Activated CD8-positive, alpha-beta memory T cell treated with anti-CD3 and anti-CD28 coated beads for 48 hours (primary cell): ENCODE measurements at places on chromosomes 2 and 18.

DNA sequence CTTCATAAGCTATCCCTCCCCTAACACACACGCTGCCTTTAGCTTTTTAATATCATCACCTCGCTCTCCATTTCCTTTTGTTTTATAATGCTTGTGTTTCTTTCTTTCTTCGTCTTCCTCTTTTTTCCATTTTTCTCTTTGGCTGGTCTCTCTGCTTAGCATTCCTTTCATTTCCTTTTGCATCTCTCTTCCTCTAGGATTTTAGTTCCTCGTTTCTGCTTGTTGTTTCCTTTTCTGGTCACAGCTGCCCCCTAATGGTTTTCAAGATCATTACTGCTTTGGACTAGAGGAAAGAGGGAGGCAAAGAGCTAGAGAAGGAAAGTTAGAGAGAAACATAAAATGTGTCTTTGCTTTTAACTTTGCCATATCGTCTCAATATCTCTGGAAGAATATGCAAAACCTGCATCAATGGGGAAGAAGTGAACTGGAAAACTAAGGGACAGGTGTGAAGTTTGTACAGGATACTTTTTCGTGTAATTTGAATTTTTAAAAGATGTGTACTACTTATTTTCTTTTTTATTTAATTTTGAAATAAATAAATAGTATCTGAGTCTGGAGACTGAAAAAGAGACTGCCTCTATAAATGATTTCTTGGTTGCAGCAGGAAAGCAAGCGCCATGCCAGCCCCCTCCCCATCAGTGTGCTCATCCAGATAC is 6.3 kb upstream of the NRP2 start:
- DNase-seq = no peak

DNA sequence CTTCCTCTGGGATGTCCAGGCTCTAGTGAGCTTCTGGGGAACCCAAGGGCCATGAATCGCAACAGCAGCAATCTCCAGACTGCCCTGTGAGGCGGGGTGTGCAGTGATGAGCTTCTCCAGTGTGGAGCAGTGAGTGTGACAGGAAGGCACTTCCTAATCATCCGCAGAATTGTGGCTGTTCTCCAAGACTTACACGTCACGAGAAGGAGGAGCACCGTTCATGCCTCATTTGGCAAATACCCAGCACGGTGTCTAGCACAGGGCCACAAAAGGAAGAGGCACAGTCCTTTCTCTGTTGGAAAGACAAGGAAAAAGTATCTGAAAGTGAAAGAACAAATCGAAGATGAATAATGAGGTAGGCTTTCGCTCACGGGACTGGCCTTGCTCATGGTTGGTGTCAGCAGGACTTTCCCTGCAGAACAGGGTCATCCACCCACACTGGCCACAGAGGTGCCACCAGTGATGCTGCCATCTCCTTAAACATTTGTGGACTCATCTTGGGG is 125.1 kb upstream of the HAAO start:
- no peak for DNase-seq

GRCh38 chr2:176652300-176653182 is 383.3 kb downstream of the MTX2 start:
- DNase-seq = no peak

GRCh38 chr2:182463760-182464159 is 36.9 kb upstream of the PDE1A start:
- DNase-seq = no peak

- DNase-seq = no peak
Measured at GRCh38 chr2:96552315-96553175, 16.0 kb downstream of the ARID5A start.

GRCh38 chr2:208541989-208542464 is 135.4 kb downstream of the PTH2R start:
- no peak for DNase-seq

- DNase-seq = no peak
Measured at GRCh38 chr2:237909075-237909695, 49.8 kb downstream of the RAMP1 start.

GRCh38 chr18:6414118-6414722 is 491 bp downstream of the L3MBTL4 start:
- DNase-seq = peak; percentile 4

GRCh38 chr2:118714118-118714517 is 133.3 kb downstream of the EN1 start:
- DNase-seq = no peak

GRCh38 chr2:20415511-20415918 is 31.4 kb upstream of the RHOB start:
- DNase-seq = no peak

DNA sequence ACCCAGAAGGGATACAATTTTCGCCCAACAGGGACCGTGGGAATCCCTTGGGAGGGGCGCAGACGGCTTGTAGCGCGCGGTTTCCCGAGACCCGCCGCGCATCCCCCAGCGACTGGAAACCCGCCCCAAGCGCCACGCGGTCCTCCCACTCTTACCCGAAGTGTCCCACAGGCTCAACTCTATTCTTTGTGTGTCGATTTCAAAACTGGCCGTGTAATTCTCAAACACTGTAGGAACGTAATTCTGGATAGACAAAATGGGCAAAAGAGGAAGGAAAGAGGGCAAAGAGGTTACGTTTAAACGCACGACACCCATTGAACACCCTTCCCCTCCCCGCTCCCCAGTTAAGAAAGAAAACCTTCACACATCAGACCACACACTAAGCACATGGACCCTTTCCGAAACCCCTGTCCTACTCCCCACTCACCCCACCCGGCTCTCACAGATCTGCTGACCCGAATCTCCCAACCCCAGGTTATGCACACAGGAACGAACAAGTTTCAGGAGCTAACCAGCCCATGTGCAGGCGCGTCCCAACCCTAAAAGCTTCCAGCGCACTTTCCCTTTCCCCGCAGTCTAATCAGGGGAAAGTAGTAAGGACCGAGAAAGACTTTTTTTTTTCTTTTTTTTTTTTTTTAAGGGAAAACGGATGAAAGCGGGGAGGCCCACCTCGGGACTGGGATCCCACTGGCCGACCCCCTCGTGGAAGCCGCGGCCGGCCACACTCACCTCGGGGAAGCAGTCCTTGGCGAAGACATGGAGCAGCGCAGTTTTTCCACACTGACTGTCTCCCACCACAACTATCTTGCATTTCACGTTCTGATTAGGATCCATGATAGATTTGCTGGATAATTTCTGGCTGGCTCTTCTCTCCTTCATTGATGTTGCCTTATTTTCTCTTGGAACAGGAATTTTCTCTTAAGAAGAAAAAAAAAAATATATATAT is 655 bp downstream of the RND3 start:
- no peak for DNase-seq

DNA sequence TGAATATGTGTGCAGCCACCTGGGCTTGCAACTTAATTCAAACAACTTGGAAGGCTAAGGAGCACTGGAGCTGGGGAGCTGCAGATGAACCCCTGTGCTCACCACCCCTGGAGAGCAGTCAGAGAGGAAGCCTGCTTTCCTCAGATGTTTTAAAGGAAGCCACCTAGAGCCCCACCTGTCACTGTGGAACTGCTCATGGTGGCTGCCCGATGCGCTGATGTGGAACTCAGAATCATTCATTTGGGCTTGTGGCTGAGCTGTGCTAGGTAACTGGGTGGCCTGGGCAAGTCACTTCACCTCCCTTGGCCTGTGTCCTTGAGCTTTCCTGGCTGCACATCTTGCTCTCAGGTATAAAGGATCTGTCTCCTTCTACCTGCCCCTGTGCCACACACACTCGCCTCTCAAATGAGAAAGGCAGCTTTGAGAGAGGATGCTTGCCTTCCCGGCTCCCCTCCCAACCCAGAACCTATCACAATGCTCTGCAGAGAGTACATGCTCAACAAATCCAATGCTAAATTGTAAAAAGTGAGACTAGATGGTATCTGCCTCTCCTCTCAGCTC is 41.3 kb downstream of the BCL11A start:
- no peak for DNase-seq

DNA sequence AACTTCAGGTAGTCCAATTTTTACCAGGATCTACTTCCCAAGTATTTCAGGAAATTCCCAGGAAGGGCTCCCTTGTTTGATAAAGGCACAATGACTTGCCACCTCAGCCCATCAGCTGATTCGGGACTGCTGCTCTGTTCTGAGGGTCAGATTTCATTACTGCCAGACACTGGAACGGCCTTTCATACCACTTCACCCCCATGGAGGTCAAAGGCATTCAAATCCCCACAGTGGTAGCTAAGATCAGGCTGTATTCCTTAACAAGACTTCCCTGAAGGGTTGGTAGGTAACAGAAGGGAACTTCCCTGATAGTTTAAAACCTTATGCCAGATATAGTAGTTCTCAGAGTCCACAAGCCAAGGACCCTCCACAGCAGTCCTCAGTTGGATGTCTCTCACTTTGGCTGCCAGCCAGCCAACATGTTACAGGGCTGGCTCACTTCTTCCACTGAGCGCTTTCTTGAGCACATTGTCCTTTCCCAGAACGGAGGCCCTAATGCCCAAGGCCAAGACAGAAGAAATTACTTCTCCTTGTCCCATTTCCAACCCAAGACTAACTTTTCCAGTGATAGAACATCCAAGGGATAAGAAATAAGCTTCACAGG is 40.0 kb upstream of the GLS start:
- DNase-seq = no peak

DNA sequence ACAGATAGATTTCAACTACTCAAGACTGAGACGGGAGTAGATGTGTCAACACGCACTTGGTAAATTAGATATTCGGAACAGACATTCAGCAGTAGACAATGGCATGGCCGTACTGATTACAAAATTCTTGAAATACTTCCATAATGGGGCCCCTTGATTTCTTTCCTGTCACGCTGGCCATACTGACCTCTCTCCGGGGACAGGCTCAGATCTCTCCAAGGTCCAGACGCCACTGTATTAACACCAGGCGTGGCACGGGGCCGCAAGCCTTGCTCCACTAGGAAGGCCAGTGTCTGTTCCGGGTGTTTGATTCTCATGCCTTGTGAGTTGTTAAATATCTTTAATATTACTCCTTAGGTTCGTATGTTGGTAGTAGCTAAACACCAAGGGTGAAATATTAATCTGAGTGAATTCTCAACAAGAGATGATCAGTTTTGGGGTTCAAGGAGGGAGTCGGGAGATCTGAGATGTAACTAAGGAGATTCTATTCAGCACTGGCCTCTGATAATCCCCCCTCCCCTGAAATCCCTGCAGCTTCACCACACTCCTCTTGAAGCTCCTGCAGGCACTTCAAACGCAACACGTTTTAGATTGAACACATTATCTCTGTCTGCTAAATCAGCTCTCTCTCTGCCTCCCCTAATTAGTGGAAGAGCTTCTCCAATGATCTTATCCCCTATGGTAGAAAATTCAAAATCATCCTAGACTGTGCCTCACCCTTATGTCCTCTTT is 2.2 kb upstream of the EHD3 start:
- no peak for DNase-seq
